ENCODE measurements at places on chromosomes 2 and 18.
A peak's percentile ranks its signal among the peaks of the same experiment; 100 is the strongest.

GRCh38 chr18:23067236-23067635 is 68.0 kb upstream of the CABLES1 start:
- DNase-seq: no peak

DNA sequence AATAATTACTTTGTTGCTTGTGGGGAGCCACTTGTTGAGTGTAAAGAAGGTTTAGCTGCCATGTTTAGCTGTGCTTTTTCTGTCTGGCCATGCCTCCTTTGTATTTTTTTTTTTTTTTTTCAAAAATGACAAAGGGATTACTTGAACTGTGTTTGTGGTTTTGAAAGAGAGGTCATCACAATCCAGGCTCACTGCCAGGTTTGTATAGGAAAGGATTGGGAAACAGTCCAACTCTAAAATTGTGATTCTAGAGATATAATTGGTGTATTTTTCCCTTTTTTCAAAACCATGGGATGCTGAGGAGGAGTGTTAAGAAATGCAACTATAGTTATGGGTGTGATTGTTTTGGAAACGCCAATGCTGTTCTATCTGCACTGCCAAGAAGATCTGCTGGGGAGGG is 4.3 kb downstream of the ITPRIPL1 start:
- DNase-seq: no peak

DNA sequence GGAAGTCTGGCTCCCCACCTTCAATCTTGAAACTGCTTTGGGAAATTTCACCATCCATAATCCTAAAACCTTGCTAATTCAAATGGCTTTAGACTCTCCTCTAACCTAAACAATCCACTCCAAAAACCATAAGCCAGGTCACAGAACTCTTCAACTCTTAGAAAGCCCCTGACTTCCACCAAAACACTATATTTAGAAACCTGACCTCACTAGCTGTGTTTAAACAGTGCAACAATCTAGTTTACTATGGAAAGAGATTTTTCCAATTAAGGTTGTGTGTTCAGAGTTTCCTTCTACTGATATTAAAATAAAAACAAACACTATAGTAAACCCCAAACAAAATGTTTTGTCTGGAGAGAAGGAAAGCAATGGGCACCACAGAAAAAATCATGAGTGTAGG is 308.1 kb downstream of the OSR1 start:
- DNase-seq: no peak

DNA sequence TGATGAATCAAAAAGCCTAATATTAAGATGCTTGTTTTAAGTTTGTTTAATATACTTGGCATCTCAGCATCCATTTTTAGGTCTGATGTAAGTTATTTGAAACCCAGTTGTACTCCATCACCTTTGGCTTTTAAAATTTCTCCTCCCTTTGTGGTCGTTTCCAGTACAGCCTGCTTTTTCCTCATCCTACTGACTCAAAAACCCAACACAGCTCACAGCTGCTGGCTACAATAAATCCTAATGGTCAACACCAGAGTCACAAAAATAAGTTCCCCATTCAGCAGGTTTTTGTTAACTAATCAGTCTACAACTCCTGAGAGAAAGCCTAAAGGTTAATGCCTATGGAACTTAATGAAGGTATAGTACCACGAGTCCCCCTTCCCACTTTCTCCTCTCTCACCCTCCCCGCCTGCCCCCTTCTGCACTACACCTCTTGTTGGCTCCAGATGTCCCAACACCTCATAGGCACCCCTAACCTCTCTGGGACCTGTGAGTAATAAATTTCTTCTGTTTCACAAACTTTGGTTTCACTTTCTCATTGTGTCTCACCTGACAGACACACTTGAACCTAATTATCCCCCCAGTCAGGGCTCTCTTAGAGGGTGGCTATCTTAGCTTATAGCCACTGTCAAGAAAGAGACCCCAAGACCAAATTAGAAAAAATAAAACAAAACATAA is 148.6 kb downstream of the GALNT1 start:
- no peak for DNase-seq

GRCh38 chr2:22276696-22277095 is 1108.3 kb upstream of the KLHL29 start:
- no peak for DNase-seq

- no peak for DNase-seq
Observed at GRCh38 chr2:161842736-161843433, 218.7 kb downstream of the SLC4A10 start.

DNA sequence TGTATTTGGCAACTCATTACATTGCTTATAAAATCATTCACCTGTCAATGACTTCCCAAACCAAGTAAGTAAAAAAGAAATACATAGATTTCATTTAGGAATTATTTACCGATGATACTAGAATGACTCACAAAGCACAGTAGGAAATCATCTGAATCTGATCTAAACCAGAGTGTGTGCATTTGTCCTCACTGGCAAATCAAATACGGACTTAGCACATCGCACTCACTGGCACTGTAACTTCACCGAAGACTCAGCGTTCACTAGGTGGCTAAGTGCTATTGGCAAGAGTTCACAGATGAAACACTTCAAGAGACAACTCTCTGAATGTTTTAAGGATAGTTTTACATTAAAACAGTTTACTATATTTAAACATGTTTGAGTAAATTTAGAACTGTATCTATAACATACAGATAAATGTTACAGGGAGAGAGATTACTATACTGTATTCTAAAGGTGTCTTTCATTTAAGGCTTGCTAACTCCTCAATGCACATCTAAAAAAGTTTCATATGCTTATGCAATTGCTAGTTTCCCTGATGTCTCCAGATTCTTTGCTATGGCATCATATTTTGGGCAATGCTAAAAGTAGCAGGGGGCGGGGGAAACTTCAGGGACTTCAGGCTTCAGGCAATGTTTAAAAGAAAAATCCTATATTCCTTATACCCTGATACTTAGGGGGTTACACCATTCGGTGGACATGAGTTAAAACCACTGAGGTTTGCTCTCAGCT is 48.8 kb downstream of the STK39 start:
- DNase-seq: no peak

DNA sequence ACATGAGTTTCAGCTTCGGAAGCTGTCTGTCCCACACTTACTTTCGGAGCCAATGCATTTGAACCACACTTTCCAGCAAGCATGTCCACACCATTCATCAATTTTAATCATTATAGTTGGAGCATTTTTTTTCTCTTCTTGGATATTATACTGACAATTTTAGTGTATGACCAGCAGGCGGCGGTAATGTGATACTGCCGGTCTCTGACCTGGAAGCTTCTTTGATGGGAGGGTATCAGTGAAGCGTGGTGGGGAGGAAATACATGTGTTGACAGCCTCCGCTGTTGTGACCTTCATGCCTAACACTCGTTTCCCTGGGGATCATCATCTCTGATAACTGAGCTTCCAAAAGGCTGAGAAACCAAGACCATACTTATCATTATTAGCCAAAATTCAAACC is 231.7 kb downstream of the GBX2 start:
- no peak for DNase-seq

- no peak for DNase-seq
Observed at GRCh38 chr2:167191588-167191987, 303.3 kb downstream of the XIRP2 start.

GRCh38 chr2:129205766-129206165 is 773.7 kb upstream of the RAB6C start:
- no peak for DNase-seq

DNA sequence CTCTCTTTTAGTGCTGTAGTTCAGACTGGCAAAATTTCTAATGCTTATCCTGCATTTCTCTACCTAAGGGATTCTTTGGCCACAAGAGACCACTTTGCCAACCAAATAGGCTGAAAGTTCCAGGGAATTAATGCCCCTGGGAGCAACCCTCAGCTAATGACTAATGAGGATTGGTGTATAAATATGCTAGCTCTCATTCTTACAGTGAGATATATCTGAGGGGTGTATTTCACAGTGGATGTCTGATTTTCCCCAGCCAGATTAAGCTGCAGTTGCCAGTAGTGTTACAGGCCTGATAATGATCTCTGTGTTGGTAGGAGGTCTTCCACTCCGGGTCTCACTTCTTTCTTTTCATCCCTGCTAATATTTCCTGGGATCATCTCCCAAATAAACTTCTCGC is 90.4 kb downstream of the GULP1 start:
- DNase-seq: no peak

DNA sequence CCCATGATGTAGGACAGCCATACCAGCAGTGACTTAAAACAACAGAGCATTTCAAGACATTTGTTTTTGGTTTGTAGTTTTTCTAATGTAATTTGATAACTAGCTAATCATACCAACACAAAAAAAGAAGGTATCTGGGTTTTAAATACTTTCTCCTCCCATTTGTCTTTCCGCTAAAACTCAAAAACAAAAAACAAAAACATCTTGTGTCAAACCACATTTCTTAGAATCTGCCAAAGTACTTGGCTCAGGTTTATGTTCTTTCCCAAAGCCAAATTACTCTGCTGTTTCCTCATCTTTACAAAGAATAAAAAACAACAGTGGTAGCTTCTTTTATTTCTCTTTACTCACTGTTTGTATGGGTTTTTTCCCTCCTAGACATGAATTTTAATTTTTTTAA is 71.5 kb downstream of the GREB1L start:
- no peak for DNase-seq

DNA sequence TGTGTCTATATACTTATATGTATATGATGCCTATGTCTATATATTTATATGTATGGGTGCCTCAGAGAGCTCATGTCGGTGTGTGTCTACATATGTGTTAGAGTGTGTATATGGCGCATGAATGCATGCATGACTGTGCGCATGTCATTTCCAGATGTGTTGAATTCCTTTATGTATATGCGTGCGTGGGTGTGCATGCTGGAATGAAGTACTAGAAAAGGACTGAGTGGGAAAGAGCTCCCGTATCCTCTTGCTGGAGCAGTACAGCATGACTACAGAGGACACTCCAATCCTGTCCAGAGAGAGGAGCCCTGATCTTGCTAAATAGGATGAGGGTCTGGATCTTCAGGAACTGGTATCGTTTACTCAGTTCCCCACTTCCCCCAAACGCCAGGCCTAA is 56.8 kb upstream of the LRPPRC start:
- DNase-seq: no peak

DNA sequence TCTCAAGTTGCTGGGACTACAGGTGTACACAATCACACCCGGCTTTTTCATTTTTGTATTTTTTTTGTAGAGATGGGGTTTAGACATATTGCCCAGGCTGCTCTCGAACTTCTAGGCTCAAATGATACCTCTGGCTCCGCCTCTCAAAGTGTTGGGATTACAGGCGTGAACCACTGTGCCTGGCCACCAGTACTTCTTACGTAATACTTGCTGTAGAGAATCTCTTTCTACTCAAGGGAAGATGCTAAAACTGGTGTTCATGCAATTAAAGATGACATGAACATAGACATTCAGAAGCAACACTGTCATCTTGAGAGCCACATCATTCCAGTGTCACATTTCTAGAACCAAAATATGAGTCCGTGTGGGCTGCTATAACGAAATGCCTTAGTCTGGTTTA is 53.7 kb upstream of the FRZB start:
- no peak for DNase-seq

- no peak for DNase-seq
Observed at GRCh38 chr2:220775856-220776488, 796.1 kb downstream of the EPHA4 start.

GRCh38 chr2:220509966-220510365 is 882.5 kb downstream of the SLC4A3 start:
- no peak for DNase-seq

GRCh38 chr2:159090514-159091201 is 122.2 kb downstream of the TANC1 start:
- DNase-seq: no peak

- no peak for DNase-seq
Observed at GRCh38 chr2:233033672-233034071, 1.2 kb downstream of the NEU2 start.

- no peak for DNase-seq
Observed at GRCh38 chr2:31196622-31197021, 20.7 kb downstream of the CAPN14 start.

GRCh38 chr2:7706791-7707190 is 789.6 kb downstream of the RNF144A start:
- DNase-seq: no peak

DNA sequence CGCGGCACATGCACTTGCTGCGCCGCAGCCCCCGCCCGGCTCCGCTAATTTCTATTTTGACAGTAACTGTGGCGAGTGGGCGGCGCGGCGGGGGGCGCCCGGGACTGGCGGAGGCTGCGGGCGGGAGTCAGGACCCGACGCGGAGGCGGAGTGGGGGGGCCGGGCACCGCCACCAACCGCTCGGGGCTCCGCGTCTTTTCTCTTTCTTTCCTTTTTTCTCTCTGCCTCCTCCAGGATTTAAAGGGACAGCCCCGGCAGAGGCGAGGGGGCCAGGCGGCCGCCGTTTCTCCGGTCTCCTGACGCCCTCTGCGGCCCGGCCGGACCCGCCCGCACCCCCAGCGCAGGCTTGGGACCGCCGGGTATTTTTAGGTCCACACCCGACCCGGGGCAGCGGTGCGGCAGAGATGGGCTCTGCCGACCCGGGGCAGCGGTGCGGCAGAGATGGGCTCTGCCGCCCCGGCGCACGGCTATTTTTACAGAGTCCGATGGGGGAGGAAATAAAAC is 460 bp upstream of the ZBTB7C start:
- peak; percentile 72 for DNase-seq

DNA sequence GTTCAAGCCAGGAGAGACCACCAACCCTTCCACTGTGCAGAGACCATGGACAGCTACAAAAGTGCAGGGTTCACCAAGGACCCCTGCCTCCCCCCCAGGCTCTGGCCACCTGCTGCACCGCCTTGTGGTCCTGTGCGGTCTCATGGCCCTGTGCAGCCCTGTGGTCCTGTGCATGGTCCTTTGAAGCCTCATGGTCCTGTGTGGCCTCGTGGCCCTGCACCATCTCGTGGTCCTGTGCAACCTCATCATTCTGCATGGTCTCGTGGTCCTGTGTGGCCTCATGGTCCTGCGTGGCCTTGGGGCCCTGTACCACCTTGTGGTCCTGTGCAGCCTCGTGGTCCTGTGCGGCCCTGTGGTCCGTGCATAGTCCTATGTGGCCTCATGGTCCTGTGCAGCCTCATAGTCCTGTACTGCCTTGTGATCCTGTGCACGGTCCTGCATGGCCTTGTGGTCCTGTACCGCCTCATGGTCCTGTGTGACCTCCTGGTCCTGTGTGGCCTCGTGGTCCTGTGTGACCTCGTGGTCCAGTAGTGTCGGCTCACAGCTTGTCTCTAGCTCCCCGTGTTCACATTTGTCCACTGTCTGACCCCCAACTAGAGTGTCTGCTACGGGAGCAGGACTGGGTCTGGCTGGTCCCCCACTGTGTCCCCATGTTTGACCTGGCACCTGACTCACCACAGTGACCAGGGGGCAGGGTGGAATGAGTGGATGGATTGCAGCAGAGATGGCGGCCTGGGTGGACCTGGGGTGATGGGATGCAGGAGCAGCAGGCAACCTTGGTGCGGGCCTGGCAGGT is 20.0 kb upstream of the OTOS start:
- peak; percentile 34 for DNase-seq

DNA sequence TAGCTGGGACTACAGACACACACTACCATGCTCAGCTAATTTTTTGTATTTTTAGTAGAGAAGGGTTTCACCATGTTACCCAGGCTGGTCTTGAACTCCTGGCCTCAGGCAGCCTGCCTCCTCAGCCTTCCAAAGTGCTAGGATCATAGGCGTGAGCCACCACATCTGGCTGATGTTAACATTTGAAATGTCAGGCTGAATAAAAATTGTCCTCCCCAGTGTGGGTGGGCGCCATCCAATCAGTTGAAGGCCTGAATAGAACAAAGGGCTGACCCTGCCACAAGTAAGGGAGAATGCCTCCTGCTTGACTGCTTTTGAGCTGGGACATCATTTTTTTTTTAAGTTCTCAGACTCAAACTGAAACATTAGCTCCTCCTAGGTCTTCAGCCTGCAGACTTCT is 21.0 kb upstream of the RHOB start:
- DNase-seq: no peak
